ENCODE measurements at places on chromosomes 12 and 14. TPM values are rescaled to one million over a fixed set of nuclear protein-coding genes. Genes with fewer than 3 reads are reported as not detected.

Gene P2RX7
- 12.2 TPM for total RNA-seq

Gene DNAI7
- total RNA-seq, result 0.10 TPM

Gene HNF1A
- not detected for total RNA-seq

Gene CHGA
- not detected for total RNA-seq

Gene TNFAIP2
- total RNA-seq, result 0.50 TPM

Gene NXPH4
- 0.24 TPM for total RNA-seq

Gene KRT85
- not detected for total RNA-seq

Gene COQ6
- 19.3 TPM for total RNA-seq

Gene COX14
- 48.7 TPM for total RNA-seq

Gene FGD6
- total RNA-seq, result 0.78 TPM

Gene SLC2A3
- total RNA-seq, result 310 TPM

Gene ACRBP
- total RNA-seq, result 1.2 TPM

Gene CDH24
- 1.1 TPM for total RNA-seq

Gene FANCM
- total RNA-seq, result 17.2 TPM

Gene TM9SF1
- 23.7 TPM for total RNA-seq

Gene TUBA1A
- total RNA-seq, result 88.7 TPM

Gene MYH6
- total RNA-seq, result not detected

Gene MYRFL
- not detected for total RNA-seq

Gene SRRM4
- total RNA-seq, result not detected

Gene C1QL4
- not detected for total RNA-seq

Gene MYF6
- not detected for total RNA-seq

Gene SYCP3
- not detected for total RNA-seq

Gene LRTM2
- total RNA-seq, result not detected

Gene TTC8
- total RNA-seq, result 3.3 TPM

Gene STRAP
- 140 TPM for total RNA-seq

Gene METTL3
- 64.1 TPM for total RNA-seq

Gene NUBPL
- 9.1 TPM for total RNA-seq

Gene SLC16A7
- total RNA-seq, result 36.6 TPM

Gene OR4K2
- total RNA-seq, result not detected

Gene CLEC2A
- total RNA-seq, result not detected

Gene TAS2R20
- total RNA-seq, result 0.97 TPM

Gene ERBB3
- total RNA-seq, result 0.82 TPM

Gene OTX2
- total RNA-seq, result not detected

Gene SLC38A4
- not detected for total RNA-seq

Gene BIN2
- 64.6 TPM for total RNA-seq

Gene BCL11B
- total RNA-seq, result 49.1 TPM

Gene PLEKHA5
- 7.4 TPM for total RNA-seq

Gene CLEC6A
- not detected for total RNA-seq

Gene LARP4
- total RNA-seq, result 62.2 TPM

Gene RASSF8
- total RNA-seq, result 0.26 TPM

Gene FAR2
- 9.9 TPM for total RNA-seq

Gene PRB2
- total RNA-seq, result not detected

Gene TAS2R7
- not detected for total RNA-seq

Gene SIX4
- not detected for total RNA-seq
